ENCODE measurements at places on chromosomes 12 and 14.

- DNase-seq: no peak
These were observed 20.5 kb downstream of the WBP11 start for GRCh38 chr12:14782756-14783155.

DNA sequence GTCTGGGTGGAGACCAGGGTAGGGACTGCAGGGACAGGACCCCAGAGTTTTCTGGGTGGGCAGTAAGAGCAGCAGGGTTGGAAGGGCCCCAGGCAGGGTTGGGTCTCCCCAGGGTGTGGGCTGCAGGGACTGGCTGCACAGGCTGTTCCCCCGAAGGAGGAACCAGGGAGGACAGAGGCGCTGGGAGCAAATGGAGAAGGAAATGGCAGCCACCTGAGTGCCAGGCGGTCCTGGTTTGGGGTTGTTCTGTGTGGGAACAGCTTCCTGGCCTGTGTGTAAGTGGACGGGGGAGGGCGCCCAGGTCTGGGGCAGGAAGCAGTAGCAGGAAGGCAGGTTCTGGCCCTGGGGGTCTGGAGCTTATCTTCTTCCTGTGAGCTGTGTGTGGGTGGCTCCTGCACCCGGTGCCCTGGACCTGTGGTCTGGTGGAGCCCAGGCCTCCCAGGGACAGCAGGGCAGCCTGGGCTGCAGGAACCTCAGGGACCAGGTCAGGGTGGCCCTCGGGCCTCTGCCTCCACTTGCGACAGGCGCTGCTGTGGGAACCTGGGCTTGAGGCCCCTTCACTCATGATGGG lies 372.8 kb downstream of the TMEM121 start:
- no peak for DNase-seq

DNA sequence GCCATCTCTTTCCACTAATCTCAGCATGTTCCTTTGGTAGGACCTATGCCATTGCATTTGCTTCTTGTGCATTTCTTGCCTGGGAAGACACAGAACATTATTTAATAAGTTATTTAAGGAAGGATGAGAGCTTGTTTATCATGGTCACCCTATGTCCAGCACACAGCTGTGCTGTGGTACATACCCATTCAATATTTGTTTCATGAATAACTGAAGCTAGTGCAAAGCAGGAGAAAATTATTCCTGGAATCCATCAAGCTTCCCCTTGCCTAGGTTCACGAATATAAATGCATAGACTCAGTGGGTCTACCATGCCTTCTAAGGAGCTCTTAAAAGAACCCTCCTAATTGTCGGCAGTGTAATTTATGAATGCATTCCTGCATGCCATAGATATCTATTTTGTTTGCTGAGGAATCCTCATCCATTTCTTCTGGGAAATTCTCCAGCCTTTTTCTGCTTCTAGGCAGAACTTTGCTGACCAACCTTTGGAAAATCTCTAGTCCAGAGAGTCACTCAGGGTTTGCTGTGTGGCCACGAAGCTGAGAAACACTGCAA lies 599.8 kb upstream of the TMEM132C start:
- DNase-seq: no peak

GRCh38 chr12:94143438-94143837 lies 4.9 kb upstream of the PLXNC1 start:
- no peak for DNase-seq

DNA sequence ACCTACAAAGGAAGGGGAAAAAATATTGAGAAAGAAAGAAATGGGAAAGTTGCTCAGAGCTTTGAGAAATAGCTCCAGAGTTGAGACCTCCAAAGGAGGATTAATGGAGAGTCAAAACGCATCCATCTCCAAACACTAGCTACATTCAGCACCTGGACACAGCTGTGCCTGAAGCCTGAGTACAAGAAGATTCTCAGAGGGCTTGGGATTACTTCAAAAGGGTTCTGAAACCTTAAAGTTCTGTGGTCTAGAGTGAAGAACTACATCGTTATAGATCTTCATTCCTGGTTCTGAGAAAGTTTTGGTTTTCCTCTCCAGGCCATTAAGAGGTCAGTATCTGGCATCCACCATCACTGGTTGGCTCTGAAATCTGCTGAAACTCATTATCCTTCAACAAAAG lies 10.5 kb upstream of the TMED10 start:
- no peak for DNase-seq

DNA sequence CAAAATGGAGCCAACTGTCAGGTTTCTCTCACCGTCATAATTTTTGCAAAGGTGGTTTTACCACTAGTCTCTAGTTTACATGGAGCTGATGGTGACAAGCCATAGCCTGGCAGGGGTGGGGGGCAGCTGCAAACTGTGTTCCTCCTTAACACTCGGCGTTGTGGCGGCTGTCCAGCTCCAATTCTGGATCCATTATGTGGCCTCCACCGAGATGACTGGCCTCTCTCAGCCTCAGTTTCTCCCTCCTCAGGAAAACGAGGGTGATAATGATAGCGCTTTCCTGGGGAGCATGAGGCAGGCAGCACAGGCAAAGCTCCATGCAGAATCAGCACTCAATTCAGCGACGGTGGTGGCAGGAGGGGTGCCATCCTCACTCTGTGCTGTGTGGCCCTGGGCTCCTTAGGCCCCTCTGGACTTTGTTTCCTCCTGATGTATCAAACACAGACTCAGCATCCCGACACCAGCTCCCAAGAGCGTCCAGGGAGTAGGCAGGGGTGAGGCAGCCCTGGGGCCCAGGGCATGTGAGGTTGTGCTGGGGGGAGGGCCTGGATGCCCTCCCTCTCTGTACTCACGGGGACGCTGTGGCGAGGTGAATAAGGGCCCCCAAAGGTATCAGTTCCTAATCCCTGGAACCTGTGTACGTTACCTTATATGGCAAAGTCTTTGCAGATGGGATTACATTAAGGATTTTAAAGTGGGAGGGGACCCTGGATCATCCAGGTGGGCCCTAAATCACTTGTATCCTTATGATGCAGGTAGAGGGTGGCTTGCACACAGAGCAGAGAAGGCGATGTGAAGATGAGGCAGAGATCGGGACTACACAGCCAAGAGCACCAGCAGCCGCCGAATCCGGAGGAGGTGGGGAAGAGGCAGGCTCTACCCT lies 46.8 kb upstream of the EIF5 start:
- no peak for DNase-seq

- no peak for DNase-seq
These were observed 6.4 kb upstream of the ZNF385A start for GRCh38 chr12:54390668-54391551.

GRCh38 chr14:79986251-79986650 lies 225.1 kb downstream of the DIO2 start:
- DNase-seq: no peak

DNA sequence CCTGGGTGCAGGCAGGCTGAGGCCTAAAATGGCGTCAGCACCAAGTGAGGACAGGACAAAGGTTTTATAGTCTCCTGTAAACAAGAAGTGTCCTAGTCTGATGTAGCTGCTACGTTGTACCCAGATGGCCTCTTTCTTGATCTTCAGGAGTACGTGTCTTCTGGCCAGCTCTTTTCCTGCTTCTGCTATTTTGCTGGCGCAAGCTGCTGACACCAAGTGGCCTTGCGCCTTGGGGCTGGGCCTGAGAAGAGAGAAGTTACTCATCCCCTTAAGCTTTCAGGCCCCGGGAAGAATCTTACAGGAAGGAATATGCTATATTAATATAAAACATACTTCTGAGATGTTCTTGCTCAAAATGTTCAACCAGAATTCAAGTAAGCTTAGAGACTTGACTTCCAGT lies 605.2 kb downstream of the GALC start:
- no peak for DNase-seq

- DNase-seq: no peak
These were observed 169.6 kb upstream of the RASSF8 start for GRCh38 chr12:25788707-25789442.

- DNase-seq: no peak
These were observed 32.5 kb upstream of the EMP1 start for GRCh38 chr12:13163868-13164635.

- DNase-seq: no peak
These were observed 99.2 kb downstream of the SLC41A2 start for GRCh38 chr12:104858611-104859543.

- DNase-seq: no peak
These were observed 4.5 kb upstream of the BRF1 start for GRCh38 chr14:105305345-105305744.

DNA sequence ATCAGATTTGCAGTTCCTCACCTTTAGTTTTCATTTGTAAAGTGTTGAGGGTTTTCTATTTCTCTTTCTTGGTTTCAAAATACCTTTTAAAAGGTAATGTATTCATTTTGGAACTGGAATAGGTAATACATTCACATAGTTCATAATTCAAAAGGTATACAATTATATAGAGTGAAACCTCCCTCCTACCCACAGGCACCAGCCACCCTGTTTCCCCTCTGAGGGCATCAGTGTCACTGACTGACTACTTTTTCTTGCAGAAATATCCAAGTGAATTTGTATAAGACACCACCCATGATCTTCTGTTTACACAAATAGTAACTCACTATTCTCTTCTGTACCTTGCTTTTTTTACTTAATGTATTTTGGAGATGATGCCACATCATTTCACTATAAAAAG lies 139.6 kb upstream of the EGLN3 start:
- no peak for DNase-seq

- no peak for DNase-seq
These were observed 613 bp downstream of the DUSP16 start for GRCh38 chr12:12562016-12562483.

DNA sequence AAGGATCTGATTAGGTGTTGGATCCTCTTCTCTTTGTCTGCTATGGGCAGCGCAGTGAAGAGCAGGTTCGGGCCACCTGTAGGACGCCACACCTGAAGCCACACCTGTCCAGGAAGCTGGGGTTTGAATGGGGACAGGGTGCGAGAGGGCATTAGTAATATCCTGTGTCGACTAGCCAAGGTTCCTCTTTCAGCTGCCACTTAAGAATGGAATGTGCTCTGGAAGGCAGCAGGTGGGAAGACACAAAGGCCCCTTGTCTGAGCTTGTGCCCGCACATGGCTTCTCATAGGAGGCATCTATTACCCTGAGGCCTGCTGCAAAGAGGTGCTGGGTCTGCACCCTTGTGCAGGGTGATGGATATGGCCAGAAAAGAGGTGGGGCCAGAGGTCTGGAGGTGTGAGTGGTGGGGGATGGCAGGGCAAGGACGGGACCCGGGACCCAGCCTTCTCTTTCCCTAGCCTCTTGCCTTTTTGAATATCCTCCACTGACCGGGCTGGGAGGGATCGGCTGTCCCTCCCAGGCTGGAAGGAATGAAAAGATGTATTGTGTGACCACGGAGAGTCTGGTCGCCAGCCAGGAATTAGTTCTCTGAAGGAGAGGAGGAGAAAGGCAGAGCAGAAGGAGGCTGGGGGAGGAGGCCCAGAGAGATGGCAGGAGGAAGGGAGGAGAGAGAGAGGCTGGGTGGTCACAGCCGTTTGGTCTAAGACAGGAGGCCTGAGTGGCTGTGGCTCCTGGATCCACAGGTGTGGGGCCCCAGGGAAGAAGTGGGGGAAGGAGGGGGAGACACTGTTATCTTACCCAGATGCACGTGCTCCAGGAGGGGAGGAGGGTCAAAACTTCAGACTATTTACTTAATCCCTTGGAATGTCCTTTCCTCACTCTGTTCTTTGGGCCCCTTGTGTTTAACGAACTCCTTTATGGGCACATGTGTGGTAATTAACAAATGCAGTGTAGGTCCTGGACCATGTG lies 101.5 kb downstream of the SMOC1 start:
- DNase-seq: no peak

DNA sequence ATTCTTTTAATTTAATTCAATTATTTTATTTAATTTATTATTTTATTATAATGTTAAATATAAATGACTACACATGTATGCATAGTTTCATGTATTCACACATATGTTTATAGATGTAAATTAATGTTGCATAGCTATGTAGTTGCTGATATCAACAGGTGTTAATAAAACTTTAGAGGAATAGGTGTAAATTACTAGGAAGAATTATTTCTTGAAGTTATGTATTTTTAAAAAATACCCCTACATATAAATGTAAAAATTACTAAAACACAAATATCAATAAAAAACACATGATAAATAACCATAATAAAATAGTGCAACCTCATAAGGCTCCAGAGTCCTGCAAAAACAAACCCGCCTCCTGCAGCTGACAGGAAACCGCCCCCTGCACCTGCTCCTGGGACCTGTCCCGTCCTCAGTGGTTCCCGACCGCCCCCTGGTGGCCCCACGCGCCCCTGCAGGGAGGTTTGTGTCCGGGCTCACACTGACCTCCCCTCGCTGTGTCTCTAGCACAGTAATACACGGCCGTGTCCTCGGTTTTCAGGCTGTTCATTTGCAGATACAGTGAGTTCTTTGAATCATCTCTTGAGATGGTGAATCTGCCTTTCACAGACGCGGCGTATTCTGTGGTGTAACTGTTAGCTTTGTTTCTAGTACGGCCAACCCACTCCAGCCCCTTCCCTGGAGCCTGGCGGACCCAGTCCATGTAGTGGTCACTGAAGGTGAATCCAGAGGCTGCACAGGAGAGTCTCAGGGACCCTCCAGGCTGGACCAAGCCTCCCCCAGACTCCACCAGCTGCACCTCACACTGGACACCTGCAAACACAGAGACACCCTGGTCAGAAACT lies 1264.0 kb downstream of the TMEM121 start:
- no peak for DNase-seq

DNA sequence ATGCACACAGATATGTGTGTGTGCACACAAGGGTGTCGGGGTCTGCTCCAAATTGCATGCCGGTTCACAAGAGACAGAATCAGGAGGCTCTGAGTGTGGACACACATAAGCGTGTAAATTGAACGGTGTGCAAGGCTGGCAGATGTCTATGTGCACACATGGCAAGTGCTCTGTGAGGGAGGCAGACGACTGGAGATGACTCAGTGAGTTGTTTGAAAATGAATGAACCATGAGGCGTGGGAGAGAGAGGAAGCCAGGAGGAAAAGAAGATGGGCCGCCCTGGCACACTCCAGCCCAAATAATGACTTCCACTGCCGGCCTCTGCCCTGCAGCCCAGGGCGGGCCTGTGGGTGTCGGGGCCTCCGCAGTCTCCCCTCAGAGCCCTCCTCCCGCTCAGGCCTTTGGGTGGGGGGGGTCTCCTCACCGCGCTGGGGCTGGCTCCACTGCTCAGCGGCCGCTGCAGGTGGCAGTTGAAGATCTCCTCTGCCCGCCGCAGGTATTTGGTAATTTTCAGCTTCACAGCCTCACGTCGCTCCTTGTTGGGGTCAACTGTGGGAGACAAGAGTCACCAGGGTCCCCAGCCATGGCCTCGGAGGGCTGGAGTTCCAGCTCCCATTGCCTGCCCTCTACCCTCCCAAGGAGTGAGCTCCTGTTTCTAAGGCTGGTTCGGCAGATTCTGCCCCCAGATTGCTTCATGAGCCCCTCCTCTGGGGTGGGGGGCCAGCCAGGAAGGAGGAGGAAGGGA lies 3.5 kb downstream of the RPS6KL1 start:
- no peak for DNase-seq

DNA sequence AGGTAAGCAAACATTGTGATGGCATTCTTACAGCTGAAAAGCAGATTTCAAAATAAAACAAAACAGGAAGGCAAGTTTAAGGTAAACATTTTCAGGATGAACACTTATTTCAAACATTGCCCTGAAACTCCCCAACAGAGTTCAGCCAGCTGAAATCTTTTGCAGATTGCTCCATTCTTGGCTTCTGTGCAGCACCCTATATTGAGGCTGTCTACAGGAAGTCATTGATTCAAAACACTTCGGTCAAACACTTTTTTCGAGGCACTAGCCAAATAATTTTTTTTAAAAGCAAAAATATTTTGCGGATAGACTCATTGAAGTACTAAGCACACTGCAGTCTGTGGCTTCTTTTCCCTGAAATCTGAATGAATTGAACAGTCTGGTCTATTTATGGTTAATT lies 318.1 kb upstream of the PDE3A start:
- no peak for DNase-seq

GRCh38 chr12:24591715-24592440 lies 357.0 kb downstream of the BCAT1 start:
- DNase-seq: no peak
